HEK293T (cell line): ENCODE measurements at places on chromosomes 16 and 17.

DNA sequence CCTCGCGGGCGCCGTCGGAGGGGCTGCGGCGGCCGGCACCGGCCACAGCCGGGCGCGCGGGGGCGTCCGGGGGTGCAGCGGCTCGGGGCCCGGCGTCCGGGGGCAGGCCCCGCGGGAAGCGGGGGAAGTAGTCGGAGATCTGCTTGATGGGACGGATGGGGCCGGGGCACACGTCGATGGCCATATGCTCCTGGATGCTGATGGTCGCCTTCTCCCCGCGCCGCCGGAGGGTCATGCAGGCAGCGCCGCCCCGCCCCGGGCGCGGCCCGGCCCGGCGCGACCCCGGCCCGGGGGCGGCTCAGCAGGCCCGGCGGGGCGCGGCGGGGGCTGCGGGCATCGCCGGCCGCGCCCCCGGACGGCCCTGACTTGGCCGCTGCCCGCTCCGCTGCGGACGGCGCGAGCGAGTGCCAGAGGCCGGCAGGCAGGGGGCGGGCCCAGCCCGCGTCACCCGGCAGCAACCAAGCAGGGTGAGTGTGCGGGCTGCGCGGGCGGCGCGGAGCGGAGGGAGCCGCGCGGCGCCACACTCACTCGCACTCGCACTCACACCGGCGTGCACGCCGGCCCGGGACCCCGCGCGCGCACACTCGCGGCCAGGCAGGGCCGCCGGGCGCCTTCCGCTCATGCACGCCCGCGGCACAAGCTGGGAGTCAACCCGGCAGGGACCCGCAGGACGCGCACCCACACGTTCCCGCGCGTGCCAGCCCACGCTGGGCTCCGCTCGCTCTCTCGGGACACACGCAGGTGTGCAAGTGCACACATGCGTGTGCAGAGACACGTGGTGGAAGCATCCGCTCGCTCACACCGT, at the start of gene DOC2B:
Gene DOC2B, minus strand, starts transcription at position 406 of the 805 bp plus-strand sequence. Its CDS starts 171 bp downstream, at position 235.
- DNase-seq, result no peak

DNA sequence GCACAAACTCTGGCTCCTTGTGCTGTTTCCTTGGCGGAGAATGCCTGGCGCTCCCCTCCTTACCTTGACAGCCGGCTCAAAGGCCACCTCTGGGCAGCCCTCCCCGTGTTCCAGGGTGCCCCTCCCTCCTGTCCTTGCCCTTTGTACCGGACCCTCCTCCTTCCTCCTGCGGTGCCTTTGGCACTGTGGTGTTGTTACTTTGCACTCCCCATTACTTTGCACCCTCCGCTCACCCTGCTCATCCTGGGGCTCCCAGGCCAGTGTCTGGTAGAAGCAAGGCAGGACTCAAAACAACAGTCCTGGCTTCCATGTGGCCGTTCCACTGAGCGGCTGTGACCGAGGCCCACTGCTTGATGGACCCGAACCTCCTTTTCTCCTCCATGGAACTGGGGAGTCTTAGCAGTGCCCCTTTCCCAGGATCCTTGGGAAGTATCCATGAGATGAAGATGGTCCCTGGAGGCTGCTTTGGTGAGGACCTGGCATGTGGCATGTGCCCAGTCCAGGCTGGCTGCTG, 147.8 kb downstream of the CMIP start:
- no peak for DNase-seq

DNA sequence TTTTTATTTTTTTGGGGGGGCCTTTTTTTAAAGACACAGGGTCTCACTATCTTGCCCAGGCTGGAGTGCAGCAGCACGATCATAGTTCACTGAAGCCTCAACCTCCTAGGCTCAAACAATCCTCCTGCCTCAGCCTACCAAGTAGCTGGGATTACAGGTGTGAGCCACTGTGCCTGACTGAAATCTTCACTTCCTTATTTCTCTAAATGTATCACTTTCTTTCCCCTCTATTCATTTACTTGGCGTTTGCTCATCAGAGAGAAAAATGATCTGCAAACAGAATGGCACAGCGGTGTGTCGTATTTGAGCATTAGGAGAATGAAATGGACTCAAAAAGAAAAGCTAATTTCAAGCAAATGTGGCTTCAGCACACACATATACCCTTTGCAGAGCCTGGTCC, 44.3 kb upstream of the CDH5 start:
- no peak for DNase-seq

DNA sequence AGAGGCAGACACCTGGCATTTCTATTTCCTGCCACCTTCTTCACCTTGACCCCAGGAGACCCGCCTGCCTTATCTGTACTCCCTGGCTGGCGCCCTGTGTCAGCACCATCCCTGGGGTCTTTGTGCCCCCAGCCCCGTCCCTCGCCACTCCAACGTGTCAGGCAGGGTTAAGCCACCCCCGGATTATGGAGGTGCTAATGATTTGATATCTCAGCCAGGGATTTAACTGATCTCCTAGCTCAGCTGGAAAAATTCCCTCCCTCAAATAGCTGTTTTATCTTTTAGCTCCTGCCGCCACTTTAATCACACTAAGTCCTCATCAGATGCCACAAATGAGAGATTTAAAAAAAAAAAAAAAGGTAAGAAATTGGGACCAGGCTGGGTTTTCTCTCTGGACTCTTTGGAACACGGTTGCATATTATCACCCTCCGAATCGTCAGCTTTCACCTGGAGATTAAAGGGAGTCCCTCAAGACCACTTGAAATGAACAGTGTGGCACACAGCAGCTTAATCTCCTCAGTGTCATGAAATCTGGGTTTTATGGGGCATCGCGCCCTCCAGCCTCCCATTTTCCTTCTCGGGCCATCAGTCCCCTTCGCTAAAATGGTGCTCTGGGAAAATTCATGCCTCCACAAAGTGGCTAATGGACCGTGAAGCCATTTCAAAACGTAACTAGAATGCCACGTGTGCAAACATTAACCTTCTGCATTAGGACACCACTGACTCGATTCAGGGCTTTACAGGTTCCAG, 26.2 kb upstream of the WFDC1 start:
- no peak for DNase-seq

DNA sequence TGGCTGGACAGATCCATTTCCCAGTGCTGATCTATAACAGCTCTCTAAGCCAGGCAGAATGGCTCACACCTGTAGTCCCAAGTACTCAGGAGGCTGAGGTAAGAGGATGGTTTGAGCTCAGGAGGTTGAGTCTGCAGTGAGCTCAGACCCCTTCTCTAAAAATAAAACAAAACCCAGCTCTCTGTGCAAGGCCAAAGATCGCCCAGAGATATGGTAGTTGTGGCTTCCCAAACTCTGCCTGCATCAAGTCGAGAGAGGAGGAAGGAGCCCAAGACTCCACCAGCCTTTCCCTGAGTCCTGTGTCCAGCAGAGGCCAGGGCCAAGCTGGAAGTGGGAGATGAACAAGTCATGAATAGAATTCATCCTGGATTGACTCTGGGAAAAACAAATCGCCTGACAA, 88.8 kb downstream of the TMEM132E start:
- no peak for DNase-seq

GRCh38 chr17:9368631-9369030, 207.0 kb downstream of the STX8 start:
- no peak for DNase-seq

- DNase-seq, result no peak
These were observed 272.0 kb downstream of the MAF start for GRCh38 chr16:79328402-79329165.

GRCh38 chr16:57616241-57616640, 12.2 kb upstream of the ADGRG1 start:
- no peak for DNase-seq

GRCh38 chr17:32275060-32276042, 9.7 kb downstream of the RHBDL3 start:
- peak; percentile 23 for DNase-seq

DNA sequence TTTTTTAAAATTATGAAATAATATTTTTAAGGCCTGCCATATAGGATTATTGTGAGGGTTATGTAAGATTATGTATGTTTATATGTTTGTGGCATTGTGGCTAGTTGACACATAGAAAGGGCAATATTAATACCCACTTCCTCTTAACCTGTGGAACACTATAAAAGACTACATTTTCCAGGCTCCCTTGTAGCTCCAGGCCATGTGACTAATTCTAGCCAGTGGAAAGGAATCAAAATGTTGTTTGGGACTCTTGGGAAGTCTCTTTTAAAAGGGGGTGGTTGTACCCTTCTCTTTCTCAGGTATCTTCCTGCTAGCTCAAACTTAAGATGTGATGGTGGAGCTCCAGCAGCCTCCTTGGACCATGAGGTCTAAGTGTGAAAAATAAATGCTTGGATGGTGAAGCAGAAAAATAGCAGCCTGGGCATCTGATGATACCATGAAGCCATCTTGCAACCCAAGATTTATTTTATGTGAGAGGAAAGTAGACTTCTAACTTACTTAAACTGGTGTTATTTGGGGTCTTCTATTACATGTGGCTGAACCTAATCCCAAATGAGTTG, 39.2 kb downstream of the TEKT5 start:
- DNase-seq, result no peak

- DNase-seq, result no peak
These were observed 8.1 kb downstream of the ZC3H7A start for GRCh38 chr16:11788914-11789313.

DNA sequence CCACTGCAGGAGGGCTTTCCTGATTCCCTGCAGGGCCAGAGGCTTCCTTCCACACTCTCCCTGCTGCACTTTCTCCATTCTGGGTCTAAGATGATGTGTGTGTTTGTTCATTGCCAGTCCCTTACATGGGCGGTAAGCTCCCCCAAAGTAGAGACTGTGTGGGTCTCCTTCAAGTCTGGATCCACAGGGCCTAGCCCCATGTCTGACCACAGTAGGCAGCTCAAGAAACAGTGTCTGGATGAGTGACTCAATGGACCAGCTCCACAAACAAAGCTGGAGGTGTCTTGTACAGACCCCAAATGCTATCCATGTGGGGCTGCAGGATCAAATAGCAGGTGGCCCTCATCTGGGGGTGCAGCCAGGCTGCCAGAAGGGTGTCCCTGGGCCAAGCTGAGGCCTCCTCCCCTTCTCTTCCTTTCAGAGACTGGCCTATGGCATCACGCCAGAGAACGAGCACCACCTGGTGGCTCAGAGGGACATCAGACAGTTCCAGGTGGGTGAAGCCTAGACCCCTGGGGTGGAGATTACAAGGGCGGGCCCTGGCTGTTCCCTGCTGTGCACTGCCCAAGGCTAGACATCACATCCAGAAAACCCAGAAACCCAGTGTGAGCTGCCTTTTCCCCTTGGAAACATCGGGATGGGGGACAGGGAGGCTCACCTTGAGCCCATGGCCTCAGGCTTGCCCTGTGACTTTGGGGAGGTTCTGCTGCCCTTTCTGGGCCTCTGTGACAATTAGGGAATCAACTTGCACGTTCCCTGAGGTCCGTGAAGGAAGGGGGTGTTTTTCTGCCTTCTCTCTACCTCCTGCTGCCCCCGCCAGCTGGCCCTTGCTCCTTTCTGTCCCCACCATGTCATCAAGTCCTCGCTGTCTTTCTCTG, 45.9 kb downstream of the SLC6A2 start:
- peak; percentile 67 for DNase-seq

- DNase-seq, result peak; percentile 31
These were observed 536 bp downstream of the TMC6 start for GRCh38 chr17:78127888-78128550.

DNA sequence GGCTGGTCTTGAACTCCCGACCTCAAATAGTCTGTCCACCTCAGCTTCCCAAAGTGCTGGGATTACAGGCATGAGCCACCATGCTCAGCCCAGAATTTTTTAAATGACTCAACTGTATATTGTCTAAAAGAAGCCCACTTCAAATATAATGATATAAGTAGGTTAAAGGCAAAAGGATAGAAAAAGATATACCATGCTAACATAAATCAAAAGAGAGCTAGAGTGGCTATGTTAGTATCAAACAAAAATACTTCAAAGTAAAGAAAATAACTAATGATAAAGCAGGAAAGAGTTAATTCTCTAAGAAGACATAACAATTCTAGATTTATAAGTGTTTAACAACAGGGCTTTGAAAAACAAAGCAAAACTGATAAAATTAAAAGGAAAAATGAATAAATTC, 13.3 kb upstream of the MPO start:
- no peak for DNase-seq

- no peak for DNase-seq
These were observed 70.7 kb downstream of the RBFOX3 start for GRCh38 chr17:79539944-79540705.

DNA sequence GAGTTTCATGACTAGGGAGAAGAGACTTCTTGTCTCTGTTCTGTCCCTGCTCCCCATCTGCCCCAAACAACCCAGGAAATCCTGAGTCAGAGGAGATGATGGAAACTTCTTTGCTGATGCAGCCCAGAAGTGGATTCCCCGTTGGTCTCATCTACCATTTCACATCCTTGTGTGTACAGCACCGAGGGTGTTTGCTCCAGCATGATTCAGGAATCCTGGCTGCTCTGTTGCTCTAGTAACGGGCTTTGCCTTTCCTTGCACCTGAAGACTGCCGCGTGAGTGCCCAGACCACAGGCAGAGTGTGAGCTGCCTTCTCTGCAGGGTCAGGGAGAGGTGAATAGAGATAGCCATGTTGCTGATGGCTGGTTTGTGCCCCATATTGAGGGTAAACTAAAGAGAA, 408.4 kb downstream of the CPPED1 start:
- no peak for DNase-seq

DNA sequence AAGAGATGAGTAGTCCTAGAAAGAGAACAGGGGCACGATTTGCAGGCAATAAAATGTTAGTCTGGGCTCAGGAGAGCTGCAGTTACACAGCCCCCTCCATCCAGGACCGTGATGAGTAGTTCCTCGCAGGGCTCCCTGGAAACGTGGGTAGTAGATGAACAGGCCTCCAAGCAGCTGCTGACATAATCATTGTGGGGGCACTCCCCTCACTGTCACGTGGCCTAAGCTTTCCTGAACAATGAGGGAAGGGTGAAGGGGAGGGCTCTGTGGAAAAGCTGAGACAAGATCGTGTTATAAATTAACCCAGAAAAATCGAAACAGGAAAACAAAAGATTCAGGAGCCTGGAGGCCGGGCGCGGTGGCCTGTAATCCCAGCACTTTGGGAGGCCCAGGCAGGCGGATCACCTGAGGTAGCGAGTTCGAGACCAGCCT, 1.3 kb upstream of the PER1 start:
- DNase-seq, result no peak

- peak; percentile 79 for DNase-seq
These were observed 21.4 kb downstream of the ALOX15B start for GRCh38 chr17:8060274-8060673.

GRCh38 chr16:15616475-15617165, 26.3 kb downstream of the MARF1 start:
- DNase-seq, result no peak

- DNase-seq, result no peak
These were observed 21.5 kb upstream of the KIFC3 start for GRCh38 chr16:57823836-57824235.
